ENCODE measurements at places on chromosomes 4 and X.

- DNase-seq, result no peak
These were observed 54.4 kb upstream of the HGFAC start for GRCh38 chr4:3387154-3387942.

DNA sequence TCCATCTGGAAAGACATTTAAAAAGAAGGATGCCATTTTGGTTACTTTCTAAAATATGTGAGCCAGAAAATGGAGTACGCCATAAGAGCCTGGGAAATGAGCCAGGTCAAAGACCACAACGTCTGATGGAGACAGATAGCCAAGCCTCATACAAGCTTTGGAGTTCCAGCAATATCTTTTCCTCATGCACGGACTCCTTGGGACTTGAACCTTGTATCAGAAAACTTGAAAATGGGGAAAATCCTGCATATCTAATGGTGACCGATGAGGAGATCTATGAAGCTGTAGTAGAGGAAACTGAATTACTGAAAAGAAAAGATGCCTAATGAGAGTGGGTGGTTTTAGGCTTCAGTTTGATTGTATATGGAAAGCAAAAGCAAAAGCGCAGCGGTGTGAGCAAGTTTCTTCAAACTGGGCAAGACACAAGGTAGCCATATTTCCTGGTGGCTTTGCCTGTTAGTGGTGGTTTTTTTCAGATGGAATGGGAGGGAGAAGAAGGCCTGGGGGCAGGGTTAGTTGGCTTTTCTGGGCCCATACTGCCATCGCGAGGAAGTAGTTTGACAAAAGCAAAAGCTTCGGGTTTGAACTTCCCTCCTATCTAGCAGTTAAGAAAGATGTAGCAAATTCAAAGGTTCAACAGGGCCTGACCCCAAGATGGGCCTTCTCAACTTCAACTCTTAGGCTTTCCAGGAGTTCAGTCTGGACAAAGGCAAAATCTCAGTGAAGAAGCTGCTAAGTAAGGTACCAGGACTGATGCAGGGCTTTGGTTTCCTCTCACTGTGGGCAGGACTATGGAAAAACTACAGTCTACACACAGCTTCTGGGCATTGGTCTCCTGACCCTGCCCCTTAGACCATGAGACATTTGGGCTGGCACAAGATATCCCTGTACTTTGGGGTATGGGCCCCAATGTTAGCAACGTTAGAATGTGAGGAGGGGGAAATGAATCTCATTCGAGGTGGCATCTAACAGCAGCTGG lies 210.0 kb upstream of the STK26 start:
- peak; percentile 97 for DNase-seq

DNA sequence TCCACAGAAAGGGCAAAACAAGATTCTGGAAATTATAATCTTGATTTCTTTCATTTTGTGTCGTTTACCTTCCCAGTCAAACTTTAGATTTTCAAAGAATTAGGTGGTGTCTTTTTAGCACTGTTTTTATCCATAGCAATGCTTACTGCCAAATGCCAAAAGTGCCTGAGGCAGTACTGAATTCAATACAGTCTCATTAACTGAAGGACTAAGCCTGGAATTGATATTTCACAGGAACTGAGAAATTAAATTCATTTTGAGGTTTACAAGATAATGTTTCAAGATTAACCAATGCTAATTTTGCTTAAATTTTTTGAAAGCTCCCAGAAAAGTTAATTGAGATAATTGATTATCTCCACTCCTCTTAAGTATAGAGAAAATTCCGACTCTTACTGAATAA lies 68.8 kb upstream of the ARHGAP24 start:
- no peak for DNase-seq

DNA sequence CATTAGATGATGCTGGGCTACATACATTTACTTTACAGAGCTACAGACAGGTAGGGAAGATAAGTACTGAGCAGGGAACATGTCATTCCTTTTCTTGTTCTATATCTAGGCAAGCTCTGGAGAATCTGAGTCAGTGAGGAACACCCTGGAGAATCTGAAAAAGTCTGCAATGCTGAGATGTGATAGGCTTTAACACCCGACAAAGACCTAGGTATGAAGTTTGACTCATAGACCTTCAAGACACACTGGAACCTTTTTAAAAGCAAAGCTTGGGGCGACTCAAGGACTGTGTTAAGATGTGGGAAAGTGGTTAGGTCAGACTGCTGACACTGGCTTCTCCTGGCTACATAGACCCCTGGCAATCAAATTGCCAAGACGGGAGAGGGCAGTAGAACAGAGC lies 42.8 kb downstream of the OSTC start:
- DNase-seq, result no peak

Measured in MM.1S (cell line).